Colonic mucosa (tissue), 4 donors: ENCODE measurements at places on chromosomes 11 and 22. TPM values are rescaled to one million over a fixed set of nuclear protein-coding genes. Genes with fewer than 3 reads are reported as not detected.

Gene HBB
- 113 TPM for total RNA-seq

Gene FOXRED1
- 63.4 TPM for total RNA-seq

Gene C11orf86
- total RNA-seq = 31.6 TPM

Gene KCNJ1
- not detected for total RNA-seq
